ENCODE measurements at places on chromosomes 6 and 20.
A peak's percentile ranks its signal among the peaks of the same experiment; 100 is the strongest.

DNA sequence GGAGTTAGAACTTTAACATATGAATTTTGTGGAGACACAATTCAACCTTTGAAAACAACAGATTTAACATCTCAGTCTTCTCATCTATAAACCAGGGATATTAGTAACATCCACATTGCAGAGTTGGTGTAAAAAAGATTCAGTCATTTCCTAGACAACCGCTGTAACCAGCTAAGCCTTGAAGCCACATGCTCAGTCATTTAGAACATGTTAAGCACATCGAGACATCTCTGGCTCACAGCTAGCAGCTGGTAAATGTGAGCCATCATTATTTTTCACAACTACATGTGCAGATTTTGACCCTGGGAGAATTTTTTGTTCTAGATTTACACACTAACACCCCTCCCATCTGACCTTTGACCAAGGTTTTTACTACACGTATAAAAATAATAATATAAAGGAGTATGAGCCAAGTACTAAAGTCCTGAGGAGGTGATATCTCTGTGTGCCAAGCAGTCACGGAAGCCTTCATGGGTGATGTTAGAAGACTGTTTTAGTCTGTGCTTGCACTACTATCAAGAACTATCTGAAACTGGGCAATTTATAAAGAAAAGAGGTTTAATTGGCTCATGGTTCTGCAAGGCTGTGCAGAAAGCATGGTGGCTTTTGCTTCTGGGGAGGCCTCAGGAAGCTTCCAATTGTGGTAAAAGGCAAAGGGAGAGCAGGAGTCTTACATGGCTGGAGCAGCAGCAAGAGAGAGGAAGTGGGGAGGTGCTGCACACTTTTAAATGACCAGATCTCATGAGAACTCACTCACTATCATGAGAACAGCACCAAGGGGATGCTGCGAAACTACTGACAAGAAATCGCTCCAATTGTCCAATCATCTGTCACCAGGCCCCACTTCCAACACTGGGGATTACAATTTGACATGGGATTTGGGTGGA lies 48.7 kb upstream of the IL20RA start:
- DNase-seq = no peak

DNA sequence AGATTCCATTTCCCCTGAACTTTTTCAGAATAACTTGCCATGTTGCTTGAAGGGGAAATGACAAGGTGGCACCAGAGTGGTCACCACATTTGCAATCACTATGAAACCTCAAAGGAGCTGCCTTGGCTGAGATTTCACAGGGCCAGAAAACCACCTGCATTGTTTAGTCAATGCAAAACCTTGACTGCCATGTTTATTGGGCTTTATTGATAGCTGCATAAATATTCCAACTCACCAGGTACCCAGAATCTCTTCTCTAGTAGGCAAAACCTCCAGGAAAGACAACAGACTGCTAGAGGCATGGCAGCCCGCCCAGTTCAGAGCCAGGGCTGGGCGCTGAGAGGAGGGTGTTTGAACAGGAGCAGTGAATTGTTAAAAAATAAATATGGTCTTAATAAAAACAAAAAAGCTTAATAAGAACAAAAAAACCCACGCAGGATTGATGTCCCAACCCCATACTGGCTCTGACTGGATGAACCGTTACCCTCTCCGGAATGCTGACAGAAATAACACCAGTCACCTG lies 375.6 kb downstream of the ZFAND3 start:
- no peak for DNase-seq

GRCh38 chr6:73519926-73520687 lies 725 bp downstream of the EEF1A1 start:
- DNase-seq = peak; percentile 61

GRCh38 chr6:156902782-156903181 lies 125.6 kb downstream of the ARID1B start:
- DNase-seq = no peak

GRCh38 chr20:18421608-18422007 lies 45.2 kb downstream of the DZANK1 start:
- no peak for DNase-seq
